ENCODE measurements at places on chromosomes 13 and 19.

DNA sequence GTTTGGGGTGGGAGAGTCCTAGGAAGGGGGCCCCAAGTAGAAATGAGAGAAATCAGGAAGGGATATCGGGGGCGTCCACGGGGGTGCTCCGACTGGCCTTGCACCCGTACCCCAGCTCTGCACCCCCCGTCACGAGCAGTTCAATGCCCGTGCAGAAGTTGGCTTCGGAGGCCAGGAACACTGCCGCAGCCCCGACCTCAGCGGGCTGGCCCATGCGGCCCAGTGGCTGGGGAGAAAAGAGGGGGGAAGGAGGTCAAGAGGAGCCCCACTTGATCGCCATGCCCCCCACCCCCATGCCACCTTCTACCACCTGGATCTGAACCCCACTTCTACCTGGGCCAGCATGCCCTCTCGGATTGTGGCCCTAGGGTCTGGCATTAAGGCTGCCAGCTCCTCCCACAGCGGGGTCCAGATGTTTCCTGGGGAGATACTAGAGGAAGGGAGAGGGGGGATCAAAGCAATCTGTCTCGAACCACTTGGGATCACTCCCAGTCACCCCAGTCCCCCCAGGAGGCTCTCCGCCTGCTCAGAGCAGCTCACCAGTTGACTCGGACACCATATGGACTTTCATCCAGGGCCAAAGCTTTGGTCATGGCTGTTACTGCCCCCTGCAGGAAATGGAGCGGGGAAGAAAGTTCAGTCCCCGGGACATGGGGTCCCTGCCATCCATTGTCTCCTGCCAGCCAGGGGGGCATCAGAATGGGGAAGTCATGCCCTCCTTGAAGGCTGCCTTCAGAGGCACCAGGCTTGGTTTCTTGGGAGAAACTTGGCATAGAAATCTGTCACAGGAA is 2.5 kb upstream of the BCAT2 start:
- DNase-seq = no peak

- no peak for DNase-seq
Measured at GRCh38 chr13:59435024-59435423, 728.7 kb downstream of the DIAPH3 start.

- no peak for DNase-seq
Measured at GRCh38 chr19:32817569-32818476, 51.7 kb downstream of the SLC7A9 start.

DNA sequence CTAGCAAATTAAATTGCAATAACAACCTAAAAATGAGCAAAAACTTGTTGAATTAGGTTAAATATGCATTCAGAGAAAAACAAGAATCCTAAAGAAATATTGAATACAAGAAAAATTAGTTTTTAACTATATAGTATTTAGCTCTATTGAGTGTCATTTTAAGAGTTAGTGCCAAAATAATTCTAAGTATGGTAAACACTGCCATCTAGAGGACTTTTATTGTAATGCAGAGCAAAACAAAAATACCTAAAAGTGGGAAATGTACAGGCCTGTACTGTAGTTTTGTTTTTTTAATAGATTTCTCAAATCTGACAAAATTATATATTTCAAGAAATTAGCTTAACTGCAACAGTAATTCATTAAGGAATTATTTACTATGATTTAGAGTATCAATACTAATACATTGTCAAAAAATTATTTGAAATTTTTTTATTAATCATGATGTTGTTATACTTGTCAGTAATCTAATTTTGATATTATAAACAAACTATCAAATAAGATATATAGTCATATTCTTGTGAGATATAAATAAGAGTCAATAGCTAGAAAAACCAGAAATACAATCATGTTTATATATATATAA is 8.2 kb upstream of the PCDH9 start:
- peak; percentile 17 for DNase-seq

- no peak for DNase-seq
Measured at GRCh38 chr19:36041831-36042230, 9.2 kb upstream of the CLIP3 start.

- DNase-seq = no peak
Measured at GRCh38 chr13:34698945-34699344, 243.1 kb upstream of the NBEA start.

GRCh38 chr19:13817615-13818371 is 22.6 kb downstream of the ZSWIM4 start:
- DNase-seq = no peak

- DNase-seq = no peak
Measured at GRCh38 chr19:16293118-16294091, 31.2 kb upstream of the KLF2 start.

DNA sequence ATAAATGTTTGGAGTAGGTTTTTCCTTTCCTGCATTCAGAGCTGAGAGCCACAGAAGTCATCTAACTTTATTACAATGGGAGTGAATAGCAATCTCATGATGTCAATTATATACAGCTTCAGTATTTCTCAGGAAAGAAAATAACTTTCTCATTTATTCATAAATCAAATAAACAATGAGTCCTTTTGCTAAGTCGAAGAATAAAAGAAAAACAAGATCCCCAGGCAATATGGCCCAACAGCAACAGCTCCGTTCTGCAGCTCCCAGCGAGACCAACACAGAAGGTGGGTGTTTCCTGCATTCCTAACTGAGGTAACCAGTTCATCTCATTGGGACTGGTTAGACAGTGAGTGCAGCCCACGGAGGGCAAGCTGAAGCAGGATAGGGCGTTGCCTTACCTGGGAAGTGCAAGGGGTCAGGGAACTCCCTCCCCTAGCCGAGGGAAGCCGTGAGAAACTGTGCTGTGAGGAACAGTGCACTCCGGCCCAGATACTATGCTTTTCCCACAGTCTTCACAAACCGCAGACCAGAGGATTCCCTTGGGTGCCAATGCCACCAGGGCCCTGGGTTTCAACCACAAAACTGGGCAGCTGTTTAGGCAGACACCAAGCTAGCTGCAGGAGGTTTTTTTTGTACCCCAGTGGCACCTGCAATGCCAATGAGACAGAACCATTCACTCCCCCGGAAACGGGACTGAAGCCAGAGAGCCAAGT is 128.2 kb downstream of the SLITRK1 start:
- no peak for DNase-seq

GRCh38 chr13:29567411-29567810 is 28.1 kb downstream of the SLC7A1 start:
- DNase-seq = no peak

DNA sequence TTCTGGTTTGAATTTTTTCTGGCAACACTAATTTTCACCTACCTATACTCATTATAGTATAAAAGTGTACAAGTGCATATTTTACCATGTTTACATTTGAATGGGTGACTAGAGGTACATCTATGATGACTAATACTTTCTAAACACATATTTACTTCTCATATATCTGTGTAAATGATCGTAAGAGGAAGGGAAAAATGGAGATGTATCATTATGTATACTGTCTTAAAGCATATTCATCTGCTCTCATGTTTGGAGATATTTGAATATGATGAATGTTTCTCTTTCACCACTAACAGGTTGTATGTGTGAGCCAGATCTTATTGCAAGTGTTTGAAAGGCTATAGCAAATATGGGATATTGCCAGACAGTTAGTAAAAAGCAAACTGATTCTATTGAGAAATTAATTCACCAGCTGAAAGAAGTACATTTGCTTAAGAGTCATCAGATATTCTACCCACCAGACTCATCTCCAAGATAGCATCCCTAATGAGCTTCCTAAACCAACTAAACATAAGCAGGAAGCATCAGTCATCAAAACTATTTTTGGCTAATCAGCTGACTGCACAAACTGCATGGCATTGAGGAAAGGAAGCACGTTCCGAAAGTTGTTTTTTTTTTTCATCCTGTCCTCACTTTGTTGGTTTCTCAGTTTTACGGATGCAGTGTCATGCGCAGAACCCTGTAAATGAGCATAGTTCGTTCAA is 738.2 kb downstream of the GPC5 start:
- DNase-seq = no peak

- no peak for DNase-seq
Measured at GRCh38 chr19:34667349-34668076, 9.4 kb downstream of the SCGB2B2 start.

DNA sequence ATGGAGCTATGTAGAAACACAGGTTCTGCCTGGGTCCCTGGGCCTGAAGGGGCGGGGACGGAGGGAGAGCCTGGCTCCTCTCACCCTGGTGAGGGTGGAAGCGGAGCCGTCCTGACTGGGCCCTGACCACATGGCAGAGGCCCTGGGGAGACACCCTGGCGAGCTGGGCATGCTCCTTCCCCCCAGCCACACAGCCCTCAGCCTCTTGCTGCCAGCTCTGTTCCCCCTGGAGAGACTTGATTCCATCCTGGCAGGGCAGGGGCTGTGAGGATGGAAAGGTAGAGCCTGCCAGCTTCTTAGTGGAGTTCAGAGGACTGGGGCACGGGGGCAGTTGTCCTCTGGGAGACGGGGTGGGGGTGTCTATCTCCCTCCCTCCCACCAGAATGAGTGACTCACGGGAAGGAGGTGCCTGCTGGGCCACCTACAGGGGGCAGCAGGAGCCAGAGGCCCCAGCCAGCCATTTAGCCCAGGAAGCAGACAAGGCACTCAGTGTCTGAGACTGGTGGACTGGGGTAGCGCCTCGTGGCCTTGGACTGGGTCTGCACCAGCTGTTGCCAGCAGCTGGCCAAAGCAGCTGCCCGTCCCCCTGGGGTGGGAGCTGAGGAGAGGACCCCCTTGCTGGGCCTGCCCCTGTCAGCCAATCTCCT is 22.8 kb upstream of the RNF17 start:
- DNase-seq = no peak

- DNase-seq = no peak
Measured at GRCh38 chr13:111515307-111515617, 194.8 kb downstream of the TEX29 start.

GRCh38 chr19:45863840-45864628 is at the start of gene FOXA3:
TSS of gene FOXA3 (plus strand) at chr19:45864326. CDS start at chr19:45864457, 131 bp downstream.
- DNase-seq = no peak

DNA sequence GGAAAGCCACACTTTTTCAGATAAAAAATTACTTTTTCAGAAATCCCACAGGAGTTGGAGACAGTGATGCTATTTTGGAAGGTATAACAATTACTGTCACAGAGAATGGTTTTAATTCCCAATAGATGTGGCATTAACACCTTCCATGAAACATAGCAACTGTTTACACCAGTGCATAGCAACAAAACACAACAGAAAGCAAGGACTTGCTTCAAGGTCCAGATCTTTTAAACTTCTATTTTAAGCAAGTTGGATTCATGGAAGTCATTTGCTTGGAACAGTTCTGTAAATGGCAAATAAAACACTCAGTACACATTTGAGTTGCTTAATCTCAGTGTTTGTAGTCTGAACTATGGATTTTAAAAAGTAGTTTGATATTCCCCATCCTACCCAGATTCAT is 385.9 kb upstream of the SPRY2 start:
- DNase-seq = no peak

DNA sequence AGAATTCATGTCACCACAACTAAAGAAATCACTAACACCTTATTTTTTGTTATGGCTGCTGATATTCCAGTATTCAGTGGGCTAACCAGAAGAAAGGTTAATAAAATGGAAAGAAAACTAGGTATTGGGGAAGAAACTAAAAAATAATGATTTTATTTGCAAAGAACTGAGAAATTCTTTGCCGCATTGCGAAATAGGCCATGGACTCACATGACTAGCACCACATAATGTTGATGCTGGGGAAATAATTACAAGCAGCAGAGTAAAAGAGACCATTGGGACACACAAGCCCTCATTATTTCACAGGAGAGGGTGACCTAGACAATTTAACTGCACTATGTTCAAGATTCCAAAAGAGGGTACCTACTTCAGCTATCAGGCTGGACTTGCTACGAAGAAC is 1411.5 kb downstream of the SLITRK5 start:
- no peak for DNase-seq
